Neural progenitor cell (in vitro differentiated cells): ENCODE measurements at places on chromosomes 3 and 15. TPM values are rescaled to one million over a fixed set of nuclear protein-coding genes. Genes with fewer than 3 reads are reported as not detected.

- DNase-seq, result no peak
These were observed 59.2 kb downstream of the SH3BP5 start for GRCh38 chr3:15273227-15273626.

GRCh38 chr3:39372833-39373232, 10.3 kb upstream of the SLC25A38 start:
- DNase-seq, result no peak

Gene TOPBP1
- 56.0 and 67.7 TPM in 2 replicates for total RNA-seq

GRCh38 chr15:75201616-75202250, at the start of gene C15orf39:
C15orf39 (plus strand) TSS chr15:75201882; CDS start chr15:75206049, 4,167 bp downstream.
- DNase-seq, result peak; percentile 88

DNA sequence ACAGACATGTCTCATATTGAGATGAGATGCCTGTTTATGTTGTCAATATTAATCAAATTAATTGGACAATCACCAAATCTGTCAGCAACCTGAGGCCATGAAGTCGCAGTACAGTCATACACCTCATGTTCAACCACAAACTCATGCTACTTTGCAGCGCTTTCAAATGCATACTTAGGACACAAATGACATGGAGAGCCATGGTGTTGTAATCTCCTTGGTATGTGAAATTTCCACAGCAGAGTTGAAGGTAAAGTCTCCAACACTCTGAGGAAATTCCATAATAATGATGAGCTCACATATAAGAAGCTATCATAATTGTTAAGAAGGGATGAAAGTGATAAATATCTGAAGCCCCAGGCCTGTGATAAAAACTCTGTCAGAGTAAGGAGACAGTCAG, 873.9 kb downstream of the MCTP2 start:
- no peak for DNase-seq

- DNase-seq, result no peak
These were observed 71.7 kb downstream of the OXSM start for GRCh38 chr3:25861566-25861965.

GRCh38 chr3:2212206-2212605, 113.5 kb downstream of the CNTN4 start:
- DNase-seq, result no peak

Gene CPA3
- total RNA-seq, result not detected in 2 replicates

DNA sequence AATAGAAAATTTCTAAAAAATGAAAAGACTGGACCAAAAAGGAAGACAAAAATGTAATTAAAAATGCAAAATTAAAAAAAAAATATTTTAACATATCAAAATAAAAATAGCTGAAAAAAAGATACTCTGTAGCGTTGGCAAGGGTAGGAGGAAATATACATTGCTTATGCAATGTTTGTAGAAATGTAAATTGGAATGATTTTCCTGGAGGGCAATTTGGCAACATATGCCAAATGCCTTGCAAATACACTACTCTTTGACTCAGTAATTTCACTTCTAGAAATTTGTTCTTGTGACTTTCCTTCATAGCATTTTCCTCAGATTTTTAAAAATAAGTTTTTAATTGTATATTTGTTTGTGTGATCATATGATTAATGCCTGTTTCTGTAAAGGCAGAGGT, 296.6 kb downstream of the ZNF621 start:
- DNase-seq, result no peak

Gene RBP2
- total RNA-seq, result not detected in 2 replicates

DNA sequence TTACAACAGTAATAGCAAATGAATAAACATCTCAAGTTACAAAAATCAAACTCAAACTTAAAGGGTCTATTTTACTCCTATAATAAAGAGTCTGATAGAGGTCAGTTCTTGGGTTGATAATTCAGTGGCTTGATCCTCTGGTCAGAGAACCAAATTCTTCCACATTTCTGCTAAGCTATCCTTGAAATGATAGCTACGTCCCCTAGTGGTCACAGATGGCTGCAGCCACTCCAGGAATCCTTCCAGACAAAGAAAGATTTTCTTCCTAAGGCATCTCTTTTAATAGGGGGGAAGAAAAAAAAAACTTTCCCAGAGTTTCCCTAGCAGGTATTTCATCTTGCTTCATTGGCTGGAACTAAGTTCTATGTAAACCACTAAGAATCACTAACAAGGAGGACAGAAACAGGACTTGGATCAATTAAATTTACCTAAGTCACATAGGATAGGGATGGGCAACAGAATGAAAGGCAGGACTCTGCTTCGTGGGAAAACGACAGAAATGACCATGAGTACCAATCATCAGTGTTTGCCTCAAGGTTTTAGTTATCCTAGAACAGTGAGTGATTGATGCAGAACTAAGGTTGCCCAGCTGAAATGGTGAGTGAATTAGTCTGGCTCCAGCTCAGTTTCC, 160.7 kb downstream of the STAC start:
- DNase-seq, result peak; percentile 71
